ENCODE measurements at places on chromosomes 2 and 18.

DNA sequence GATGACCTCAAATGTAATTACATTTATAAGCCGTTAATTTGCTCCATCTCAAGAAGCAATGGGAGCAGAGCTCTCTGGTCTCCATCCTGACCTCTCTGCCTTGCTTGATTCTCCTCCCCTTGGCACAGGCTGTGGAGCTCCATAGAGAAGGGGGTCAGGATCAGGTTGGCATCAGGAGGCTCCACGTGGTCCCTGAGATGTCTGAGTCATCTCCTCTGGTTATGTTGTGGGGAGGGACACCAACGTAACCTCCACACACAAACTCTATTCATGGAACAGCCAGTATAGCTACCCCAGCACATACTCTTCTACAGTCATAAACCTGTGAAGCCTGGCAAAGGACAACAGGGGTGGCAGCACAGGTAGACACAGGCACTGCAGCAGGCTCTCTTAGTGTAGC lies 29.0 kb downstream of the TRABD2A start:
- DNase-seq, result no peak

- no peak for DNase-seq
Observed at GRCh38 chr2:15532996-15533395, 28.1 kb downstream of the NBAS start.

DNA sequence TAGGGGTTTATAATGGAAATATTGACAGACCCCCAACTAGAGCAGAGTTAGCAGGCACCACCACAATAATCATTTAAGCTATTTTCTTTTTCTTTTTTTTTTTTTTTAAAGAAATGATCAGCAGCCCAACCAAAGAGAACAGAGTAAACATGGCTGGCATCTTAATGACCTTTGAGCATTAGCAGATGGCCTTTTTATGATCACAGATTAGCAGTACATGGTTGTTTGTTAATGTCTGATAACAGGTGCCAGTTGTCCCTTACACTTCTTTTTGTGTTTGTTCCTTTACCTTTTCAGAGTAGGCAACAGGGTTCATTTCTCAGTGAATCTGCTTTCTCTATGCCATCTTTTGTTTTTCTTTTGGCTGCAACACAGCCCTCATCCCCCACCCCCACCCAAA lies 747.0 kb downstream of the BCL11A start:
- DNase-seq, result no peak

- DNase-seq, result no peak
Observed at GRCh38 chr18:43141208-43141607, 25.7 kb upstream of the RIT2 start.

DNA sequence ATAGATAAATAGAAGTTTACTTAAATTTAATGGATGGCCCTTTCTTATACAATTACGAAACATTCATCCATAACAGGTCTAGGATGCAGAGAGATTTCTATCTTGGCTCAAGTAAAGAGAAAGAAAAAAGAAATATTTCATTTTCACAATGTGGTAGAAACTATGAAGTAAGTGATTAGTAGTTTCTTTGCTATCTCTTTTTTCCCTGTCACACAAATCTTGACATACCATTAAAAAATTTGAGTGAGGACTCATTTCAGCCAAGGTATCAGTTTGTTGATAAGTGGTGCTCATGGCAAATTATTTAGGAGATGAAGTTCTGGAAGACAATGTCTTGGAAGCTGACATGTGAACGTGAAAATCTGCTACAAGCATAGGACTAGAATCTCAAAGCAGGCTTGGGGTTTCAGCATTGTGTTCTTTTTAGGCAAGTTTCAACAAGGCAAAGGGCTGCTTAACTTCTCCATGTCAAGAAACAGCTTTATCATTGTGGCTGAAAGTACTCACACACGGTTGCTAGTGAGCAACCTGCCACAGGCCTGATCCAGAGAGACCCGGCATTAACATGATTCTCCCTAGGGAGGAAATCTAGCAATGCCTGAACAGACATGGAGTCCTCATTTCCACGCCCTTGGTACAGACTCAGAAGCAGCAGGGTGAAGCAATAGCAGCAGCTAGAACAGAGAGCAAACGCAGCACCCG lies 414.6 kb downstream of the DLGAP1 start:
- DNase-seq, result no peak

DNA sequence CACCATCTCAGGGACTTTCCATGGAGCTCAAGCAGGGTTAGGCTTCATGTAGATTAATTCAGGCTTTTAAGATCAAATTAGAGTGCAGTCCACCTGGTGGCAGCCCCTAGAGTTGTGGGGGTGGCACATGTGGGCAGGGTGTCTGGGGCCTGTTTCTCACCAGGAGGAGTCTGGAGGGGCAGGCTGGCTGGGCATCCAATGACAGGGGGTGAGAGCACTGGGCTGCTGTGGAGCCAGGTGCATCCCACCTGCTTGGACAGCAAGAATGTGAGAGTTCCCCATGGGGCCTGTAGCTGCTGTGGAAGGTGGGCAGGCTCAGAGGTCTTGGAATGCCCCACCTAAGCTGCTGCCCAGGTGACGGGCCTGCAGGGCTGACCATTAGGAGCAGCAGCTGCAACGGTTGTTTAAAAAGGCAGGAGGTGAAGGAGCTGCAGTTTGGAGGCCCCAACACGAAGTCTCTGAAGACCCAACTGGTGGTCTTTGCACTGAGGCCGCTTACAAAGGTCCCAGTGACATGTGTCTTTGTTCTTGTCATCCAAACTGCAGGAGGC lies 686.3 kb upstream of the HS6ST1 start:
- DNase-seq, result no peak

GRCh38 chr2:27507293-27507692 lies 10.7 kb downstream of the GCKR start:
- DNase-seq, result no peak

DNA sequence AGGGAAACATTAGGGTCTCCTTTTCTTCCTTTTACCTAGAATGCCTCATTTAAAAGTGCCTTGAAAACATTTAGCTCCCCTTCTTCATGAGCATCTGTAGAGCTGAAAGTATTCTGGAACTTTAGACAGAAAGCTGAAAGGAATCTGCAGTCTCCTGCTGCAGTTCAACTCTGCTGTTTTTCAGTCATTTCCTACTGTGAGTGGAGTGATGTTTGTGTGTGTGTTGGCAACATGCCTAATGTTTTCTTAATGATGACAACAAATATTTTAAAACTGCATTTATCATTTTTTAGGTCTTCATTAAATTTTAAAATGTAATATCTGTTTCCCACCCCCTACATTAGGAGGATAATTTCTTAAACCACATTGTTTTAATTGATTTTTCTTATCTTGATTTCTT lies 66.6 kb downstream of the TWSG1 start:
- no peak for DNase-seq

DNA sequence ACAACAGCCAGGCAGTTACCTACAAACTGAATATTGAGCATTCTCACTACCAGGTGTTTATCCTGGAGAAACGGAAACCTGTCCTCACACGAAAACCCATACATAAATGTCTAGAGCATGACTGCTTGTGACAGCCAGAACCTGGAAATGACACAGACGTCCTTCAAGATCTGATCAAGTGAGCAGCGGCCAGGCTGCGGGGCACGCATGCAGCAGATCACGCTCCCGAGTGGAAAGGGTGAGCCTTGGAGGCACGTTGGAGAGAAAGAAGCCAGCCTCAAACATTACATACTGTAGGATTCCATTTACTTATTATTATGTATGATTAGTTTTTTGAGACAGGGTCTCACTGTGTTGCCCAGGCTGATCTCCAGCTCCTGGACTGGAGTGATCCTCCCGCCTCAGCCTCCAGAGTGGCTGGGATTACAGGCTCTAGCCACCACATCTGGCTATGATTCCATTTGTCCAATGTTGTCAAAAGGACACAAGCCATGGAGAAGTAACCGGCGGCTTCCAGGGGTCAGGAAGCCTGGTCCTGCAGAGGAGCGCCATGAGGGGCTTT lies 22.9 kb upstream of the STK25 start:
- no peak for DNase-seq

All from posterior vena cava (tissue), 2 donors.